ENCODE measurements at places on chromosomes 6 and 20.

DNA sequence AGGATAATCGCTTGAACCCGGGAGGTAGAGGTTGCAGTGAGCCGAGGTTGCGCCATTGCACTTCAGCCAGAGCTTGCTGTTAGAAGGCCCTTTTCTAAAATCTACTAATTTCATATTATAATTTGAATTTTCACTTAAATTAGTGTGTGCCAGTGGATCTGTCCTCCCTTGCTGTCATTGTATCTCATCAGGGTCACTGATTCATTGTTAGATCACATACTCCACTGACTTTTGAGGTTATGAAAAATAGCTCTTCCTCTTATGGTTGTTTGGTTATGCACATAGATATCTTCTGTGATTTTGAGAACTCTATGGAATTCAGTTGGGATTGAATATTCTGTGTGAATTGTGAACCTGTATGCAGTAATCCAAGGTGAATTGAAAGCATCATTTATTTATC is 53.1 kb upstream of the TULP4 start:
- DNase-seq: no peak

GRCh38 chr6:75481936-75482593 is 11.5 kb downstream of the FILIP1 start:
- DNase-seq: no peak

- DNase-seq: no peak
Measured at GRCh38 chr6:151027295-151027747, 161.8 kb downstream of the MTHFD1L start.

DNA sequence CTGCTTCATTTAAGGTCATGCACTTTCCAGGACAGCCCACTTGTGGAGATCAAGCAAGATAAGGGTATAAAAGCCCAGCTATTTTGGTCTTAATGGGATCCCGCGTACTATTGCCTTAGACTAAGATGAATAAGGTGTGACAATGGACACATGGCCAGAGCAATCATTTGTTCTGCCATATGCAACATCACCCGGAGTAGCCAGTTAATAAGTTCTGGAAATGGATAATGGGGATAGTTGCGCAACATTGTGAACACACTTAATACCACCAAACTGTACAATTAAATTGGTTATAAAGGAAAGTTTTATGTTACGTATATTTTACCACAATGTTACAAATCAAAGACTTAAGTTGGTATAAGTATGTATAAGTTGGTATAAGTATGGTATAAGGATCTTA is 674.5 kb downstream of the HDGFL1 start:
- DNase-seq: no peak

- no peak for DNase-seq
Measured at GRCh38 chr20:5197847-5198650, 71.2 kb downstream of the CDS2 start.

GRCh38 chr20:8427419-8428040 is 295.5 kb downstream of the PLCB1 start:
- no peak for DNase-seq

DNA sequence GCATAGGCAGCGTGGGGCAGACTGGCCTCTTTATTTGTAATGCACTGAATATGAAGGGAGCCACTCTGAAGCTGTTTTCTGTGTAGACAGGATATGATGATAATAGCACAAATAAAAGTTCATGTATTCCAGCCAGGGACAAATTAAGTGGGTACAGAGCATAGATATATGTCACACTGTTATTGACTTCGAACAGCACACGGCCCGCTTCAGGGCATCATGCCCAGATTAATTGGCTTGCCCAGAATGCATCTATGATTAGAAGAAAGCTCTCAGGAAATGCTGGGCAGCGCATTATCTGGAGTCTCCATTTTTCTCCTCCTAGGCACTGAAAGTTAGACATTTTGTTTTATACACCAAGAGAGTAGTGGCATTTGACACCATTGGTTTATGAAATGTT is 26.3 kb upstream of the SASH1 start:
- no peak for DNase-seq

DNA sequence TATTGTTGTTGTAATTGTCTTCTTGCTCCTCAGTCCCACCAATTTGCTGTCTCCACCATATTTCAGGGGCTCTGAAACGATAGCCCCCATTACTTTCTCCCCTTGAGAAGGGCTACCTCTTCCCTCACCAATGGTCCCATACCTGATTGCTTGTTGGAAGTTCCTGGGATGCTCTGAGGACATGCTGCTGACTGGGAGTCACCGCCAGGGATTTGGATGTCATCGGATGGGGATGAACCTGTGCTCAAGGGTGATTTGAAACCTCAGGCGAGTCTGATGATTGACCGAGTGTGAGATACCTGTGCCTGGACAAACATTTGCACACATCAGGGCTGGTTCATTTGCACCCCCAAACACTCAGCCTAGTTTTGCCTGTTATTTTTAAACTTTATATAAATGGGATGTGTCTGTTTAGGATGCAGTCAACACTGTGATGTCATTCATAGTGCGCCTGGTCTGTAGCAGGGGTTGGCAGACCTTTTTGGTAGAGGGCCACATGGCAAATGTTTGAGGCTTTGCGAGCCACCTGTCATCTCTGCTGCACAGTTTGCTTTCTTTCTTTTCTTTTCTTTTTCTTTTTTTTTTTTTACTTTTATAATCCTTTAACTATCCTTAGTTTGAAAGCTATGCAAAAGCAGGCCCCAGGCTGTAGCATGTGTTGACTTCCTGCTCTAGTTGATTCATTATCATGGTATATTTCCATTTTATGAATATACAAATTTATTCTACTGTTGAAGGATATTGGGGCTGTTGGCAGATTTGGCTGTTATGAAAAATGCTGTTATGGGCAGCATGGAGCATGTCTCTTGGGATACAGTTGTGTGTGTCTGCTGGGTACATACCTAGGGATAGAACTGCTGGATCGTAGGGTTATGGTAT is 118.5 kb upstream of the PHACTR3 start:
- no peak for DNase-seq

GRCh38 chr6:36669002-36669401 is 9.5 kb upstream of the CDKN1A start:
- DNase-seq: no peak

GRCh38 chr20:21522481-21523280 is 8.8 kb upstream of the NKX2-2 start:
- no peak for DNase-seq

GRCh38 chr6:20630617-20631548 is 96.6 kb downstream of the CDKAL1 start:
- DNase-seq: peak; percentile 80

DNA sequence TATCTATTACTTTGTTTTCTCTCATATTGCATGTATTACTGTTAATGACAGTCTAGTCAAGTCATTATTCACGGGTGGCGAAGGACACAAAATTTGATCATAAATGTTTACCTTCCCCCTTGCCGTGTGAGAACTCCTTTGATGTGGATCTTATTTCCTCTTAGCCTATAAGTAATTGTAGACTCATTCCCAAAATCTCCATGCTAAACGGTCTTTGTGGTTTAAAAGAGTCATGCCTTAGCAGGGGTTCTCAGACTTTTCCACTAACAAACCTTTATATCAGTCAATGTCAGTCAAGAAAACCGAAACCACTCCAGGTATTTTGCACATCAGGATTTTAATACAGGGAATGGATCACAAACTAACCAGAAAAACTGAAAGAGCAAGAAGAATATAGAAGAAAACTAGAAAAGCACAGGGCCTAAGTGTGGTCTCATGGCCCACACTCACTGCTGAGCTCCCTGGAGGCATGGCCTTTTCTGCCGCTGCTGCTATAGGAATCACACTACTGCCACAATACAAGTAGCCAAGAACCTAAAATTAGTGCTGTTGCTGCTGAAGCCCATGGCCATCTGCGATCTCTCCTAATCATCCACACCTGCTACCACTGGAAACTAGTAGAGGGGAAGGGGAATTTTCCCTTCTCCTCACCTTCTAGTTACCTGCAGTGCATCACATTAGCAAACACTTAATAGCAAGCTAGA is 186.0 kb upstream of the POU3F2 start:
- DNase-seq: no peak

DNA sequence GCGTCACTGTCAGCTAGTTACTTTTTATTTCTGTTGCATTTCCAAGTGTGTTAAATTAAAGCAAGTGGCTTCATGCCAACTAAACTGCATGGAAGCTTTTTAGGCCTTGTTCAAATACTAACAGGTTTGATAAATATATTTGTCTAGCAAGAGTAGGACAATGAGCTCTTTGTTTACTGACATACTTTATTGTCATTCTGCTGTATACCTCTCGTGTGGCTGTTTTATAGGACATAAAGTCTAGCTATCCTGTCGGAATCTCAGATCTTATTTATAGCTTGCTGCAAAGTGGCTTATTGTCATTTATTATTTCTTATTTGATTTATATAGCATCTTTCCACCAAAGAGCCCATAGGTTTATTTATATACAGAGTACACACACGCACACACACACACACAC is 711.1 kb downstream of the KIF16B start:
- peak; percentile 13 for DNase-seq

DNA sequence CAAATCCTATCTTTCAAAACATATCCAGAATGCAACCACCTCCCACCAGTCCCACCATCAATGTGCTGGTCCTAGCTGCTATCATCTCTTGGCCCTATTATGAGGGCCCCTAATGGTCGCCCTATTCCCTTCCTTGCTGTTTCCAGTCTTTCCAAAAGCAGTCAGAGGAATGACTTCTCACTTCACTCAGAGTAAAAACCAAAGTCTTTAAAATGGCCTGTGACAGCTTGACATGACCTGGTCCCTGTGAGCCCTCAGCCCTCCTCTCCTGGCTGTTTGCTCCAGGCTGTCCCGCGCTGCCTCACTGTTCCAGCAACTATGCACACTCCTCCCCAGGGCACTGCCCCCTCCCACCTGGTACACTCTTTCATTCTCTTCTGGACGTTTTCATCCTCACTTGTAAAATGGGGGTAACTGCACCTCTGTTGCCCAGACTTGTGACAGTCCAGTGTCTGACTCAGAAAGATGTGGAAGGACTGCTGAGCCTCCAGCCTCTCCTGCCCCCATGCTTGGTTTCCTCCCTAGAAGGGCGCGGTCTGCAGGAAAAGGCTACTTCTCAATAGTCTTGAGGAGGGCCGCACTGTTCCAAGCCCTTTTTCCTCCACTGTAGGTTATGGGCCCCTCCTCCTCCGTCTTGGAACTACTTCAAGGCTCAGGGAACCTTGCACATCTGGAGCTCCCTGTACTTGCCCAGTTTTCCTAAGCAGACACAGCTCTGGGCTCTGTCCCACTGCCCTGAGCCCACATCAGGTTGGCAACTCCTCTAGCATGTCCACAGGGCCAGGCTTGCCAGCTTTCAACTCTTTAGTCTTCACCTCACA is 64.7 kb downstream of the MYH7B start:
- no peak for DNase-seq

GRCh38 chr6:35141007-35141655 is at the start of gene TCP11:
Gene TCP11 (minus strand): TSS chr6:35141339. CDS start chr6:35140870, 469 bp downstream.
- DNase-seq: no peak

GRCh38 chr6:144662812-144663365 is 377.8 kb downstream of the UTRN start:
- DNase-seq: no peak

GRCh38 chr6:127381384-127381783 is 38.0 kb upstream of the ECHDC1 start:
- DNase-seq: no peak

GRCh38 chr6:140046016-140046632 is 671.7 kb upstream of the CITED2 start:
- no peak for DNase-seq

DNA sequence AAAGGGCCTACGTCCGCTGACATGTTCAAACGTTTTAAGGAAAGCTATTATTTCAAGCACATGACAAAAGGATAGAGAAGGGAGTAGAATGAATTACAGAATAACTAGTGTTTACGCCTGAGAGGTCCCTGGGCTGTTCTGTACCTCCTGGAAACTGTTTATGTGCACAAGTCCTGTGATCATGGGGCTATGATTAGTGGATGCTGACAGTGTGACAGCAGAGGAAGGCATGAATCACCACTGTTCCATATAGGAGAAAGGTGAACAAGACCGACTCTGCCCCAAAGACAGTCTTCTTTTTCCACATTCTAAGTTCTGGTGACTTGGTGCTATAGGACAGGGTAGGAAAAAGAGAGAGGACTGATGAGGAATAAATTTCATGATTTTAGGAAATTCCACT is 249.2 kb upstream of the PRDM1 start:
- peak; percentile 13 for DNase-seq

GRCh38 chr6:19432966-19433498 is 404.1 kb upstream of the ID4 start:
- DNase-seq: no peak

GRCh38 chr20:58447511-58448391 is 58.7 kb downstream of the VAPB start:
- DNase-seq: peak; percentile 81

DNA sequence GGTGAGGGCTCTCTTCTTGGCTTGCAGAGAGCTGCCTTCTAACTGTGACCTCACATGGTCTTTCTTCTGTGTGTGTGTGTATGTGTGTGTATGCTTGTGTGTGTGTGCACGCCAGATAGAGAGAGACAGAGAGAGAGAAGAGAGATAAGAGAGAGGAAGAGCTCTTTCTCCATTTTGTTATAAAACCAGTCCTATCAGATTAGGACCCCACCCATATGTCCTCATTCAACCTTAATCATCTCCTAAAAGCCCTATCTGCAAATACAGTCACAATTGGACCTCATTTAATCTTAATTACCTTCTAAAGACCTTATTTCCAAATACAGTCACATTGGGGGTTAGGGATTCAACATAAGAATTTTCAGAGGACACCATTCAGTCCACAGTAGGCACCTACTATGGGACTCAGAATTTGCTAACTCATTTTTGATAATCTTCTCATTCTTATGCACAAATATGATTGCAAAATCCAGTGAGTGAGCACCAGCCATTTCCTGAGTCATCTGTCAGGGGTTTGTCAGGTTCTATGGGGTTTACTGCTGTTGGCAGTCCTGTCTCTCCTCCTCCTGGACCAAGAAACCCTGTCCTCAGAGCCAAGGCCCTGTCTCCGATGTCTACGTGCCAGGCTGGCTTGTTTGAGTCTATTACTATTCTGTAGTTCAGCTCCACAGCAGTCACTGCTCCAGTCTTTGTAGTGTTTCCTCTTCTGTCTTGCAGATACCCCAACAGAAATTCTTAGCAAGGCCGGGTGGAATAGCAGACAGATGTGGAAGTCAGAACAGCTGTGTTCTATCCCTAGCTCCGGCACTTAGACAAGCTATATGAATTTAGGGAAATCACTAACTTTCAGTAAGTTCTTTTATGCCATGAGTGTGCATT is 59.0 kb upstream of the FAM184A start:
- no peak for DNase-seq

Data from HT-29 (cell line).